ENCODE measurements at places on chromosomes 2 and 18.

- no peak for DNase-seq
Observed at GRCh38 chr2:74847070-74847858, 13.3 kb downstream of the HK2 start.

- no peak for DNase-seq
Observed at GRCh38 chr2:112644155-112644932, 1.4 kb upstream of the SLC20A1 start.

DNA sequence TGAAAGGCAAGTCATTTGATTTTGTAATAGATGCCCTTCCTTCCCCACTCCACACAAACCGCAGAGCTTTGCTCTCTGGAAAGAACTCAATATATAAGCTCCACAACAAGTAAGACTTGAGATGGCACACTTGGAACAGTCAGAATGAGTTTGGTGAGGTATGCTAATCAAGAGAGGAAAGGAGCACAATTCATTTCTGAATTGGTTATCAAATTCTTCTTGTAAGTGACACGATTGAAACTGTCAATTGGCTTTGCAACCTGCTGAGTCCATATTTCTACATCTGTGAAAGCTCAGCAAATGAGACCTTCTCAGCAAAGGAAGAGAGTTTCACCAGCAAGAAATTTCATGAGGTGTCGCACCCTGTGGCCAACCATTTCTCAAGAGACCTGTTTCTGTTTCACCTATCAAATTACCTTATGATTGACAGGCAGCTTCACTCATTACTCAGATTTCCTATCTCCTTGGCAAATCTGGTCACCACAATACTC is 19.1 kb downstream of the CTLA4 start:
- no peak for DNase-seq

- DNase-seq: no peak
Observed at GRCh38 chr2:240624011-240624949, 1.0 kb upstream of the GPR35 start.

- no peak for DNase-seq
Observed at GRCh38 chr18:29041976-29042375, 865.0 kb upstream of the CDH2 start.

DNA sequence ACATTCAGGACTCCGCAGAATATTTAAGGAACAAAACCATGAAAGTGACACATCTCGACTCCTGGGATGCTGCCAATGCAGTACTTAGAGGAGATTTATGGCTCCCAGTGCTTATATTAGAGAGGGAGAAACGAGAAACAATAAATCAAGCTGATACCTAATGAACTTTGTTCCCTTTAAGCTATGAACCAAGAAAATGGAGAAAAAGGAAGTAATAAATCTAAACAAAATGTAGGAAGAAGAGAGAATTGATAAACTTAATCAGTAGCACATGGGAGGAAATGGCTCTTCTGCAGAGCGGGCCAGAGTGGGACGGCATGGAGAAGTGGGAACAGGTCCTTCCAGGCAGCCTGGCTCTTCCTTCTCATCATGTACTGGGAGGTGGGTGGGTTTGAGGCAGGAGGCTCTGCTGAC is 42.7 kb downstream of the NPPC start:
- DNase-seq: no peak

- no peak for DNase-seq
Observed at GRCh38 chr2:219159771-219160185, 837 bp downstream of the NHEJ1 start.

GRCh38 chr2:125471963-125472362 is 1184.0 kb upstream of the GYPC start:
- DNase-seq: no peak

DNA sequence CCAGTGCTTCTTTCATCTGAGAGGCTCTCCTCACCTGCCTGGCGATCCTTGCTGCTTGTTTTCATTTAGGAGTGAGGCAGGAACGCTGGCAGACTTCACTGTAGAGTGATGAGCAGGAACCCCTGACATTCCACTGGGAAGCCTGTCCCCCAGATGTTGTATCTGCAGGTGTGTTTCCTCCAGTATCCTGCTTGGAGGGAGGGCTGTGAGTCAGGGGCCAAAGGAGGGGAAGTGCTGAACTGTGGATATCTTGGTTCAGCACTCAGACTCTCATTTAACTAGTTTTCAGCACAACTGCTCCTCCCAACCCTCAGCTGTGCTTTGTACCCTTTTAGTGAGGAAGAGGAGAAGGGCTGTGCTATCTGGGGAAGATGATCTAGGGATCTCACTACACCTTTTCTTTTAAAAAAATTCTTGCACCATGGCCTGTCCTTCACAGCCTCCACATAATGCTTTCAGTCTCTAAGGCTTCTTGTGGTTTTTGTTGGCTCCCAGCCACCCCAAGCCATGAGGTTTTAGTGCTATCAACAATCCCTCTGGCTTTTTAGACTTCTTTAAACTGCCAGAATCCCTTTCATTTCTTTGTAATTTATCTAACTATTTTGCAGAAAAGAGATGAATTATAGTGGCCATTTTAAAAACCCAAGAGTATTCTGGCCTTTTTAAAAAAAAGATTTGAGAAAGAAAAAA is 11.2 kb downstream of the ANKAR start:
- DNase-seq: no peak

DNA sequence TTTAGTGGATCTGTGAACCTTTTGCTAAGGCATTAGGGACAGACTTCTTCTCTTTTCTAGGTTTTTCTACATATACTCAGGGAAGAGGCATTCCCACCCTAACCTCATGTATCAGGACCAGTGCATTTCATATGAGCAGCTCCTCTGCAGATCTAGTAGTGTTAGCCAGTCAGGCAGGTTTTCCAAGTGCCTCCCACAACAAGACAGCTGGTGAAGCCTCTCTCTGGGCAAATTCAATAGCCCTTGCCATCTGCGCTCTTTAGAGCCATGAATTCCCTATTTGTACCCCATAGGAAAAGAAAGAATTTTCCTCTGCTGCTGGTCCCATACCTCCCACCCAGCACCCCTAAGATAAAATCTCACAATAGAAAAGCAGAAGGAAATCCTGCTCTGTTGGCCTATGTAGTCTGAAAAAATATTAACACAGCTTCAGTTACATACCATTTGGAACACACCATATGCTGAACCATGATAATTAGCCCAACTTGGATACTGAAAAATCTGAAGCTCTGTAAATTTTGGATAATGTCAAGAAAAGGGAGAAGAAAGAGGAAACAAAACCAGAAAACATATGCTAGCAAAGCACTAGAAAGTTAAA is 1354.6 kb upstream of the NRXN1 start:
- no peak for DNase-seq

GRCh38 chr2:52879561-52879960 is 888.0 kb upstream of the CHAC2 start:
- no peak for DNase-seq

DNA sequence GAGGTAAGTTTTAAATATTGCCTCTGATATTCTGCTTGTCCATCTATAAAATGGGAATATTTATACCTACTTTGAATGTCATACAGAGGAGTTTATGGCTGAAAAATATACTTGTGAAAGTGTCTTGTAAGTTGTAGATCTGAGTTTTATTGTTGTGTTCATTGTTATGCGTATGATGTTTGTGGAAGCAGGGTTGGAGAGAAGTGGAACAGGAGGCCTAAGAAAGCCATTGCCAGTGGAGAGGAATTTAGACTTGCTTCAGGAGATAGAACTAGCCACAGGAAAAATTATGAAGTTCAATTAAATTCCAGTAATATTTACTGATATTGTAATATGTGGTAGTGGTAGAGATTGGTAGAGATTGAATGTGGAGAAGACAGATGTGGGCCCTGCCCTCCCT is 491.9 kb upstream of the FANCL start:
- no peak for DNase-seq

- no peak for DNase-seq
Observed at GRCh38 chr2:178237488-178238153, 43.3 kb downstream of the OSBPL6 start.

DNA sequence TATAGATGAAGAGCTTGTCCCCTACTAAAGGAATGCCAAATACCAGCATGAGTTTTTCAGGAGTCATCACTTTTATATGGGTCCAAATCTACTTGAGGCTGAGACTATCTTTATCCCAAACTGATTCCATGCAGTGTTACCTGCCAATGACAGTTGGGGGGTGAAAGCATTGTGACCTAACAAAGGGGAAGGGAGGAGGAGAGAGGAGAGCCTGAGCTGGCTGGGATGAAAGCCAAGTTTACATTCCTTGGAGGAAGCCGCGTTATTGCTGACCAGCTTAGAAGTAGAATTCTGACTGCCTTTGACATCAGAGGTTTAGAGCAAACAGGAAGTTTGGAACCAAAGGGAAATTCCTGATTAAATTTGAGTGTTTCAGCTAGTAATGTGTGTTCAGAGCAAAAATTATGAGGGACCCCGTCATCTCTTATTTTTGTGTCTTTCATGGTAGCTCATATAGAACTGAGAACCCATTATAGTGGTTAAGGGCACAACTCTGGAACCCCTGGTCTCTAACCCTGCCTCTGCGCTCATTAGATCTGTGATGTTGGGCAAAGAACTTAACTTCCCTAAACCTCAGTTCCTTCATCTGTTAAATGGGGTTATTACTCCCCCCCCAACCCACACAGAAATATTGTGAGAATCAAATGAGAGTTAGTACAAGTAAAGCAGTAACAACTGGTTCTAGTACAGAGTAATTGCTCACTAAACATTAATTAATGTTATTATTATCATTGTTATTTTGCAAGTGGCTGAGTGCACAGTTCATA is 199.3 kb upstream of the EPAS1 start:
- no peak for DNase-seq

- peak; percentile 75 for DNase-seq
Observed at GRCh38 chr2:197575987-197576386, 60.1 kb downstream of the MOB4 start.

- DNase-seq: no peak
Observed at GRCh38 chr18:51151568-51152511, 45.6 kb downstream of the MEX3C start.

DNA sequence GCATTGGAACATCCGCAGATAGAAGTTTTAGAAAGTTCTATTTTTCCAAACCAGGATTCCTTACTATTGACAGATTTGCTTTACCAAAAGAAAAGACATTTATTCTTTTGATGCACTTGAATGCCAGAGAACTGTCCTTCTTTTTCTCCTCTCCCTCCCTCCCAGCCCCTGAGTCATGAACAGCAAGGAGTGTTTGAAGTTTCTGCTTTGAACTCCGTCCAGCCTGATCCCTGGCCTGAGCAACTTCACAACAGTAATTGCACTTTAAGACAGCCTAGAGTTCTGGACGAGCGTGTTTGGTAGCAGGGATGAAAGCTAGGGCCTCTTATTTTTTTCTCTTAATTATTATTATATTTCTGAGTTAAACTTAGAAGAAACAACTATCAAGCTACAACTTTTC is 33.6 kb downstream of the APCDD1 start:
- DNase-seq: no peak

- DNase-seq: no peak
Observed at GRCh38 chr2:224778474-224778877, 62.3 kb upstream of the CCDC195 start.

- no peak for DNase-seq
Observed at GRCh38 chr2:171882089-171882769, 11.8 kb downstream of the SLC25A12 start.

DNA sequence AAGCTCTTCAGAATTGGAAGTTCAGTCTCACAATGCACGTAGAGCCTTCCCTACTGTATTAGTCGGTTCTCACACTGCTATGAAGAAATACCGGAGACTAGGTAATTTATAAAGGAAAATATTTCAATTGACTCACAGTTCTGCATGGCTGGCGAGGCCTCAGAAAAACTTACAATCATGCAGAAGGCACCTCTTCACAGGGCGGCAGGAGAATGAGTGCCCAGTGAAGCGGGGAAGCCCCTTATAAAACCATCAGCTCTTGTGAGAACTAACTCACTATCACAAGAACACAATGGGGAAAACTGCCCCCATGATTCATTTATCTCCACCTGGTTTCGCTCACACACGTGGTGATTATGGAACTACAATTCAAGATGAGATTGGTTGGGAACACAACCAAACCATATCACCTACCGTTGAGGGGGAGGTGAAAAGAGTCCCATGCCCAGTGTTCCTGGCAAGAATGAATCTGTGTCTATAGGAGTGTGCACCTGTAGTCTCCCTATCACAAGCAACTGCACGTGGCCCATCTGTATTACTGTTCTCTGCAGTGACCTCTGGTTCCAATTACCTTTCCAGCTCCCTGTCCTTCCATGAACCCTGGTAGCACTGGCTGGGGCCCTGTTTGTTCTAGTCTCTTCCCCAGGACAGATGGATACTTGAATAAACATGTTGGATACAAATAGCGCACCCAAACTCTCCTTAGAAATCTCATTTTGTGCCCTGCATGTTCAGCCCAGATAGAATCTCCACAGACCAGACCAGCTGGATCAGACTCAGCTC is 44.4 kb upstream of the ATL2 start:
- no peak for DNase-seq

GRCh38 chr18:66874812-66875474 is 271.1 kb upstream of the CDH19 start:
- DNase-seq: no peak

- no peak for DNase-seq
Observed at GRCh38 chr2:74531666-74532065, 1.9 kb downstream of the HTRA2 start.

DNA sequence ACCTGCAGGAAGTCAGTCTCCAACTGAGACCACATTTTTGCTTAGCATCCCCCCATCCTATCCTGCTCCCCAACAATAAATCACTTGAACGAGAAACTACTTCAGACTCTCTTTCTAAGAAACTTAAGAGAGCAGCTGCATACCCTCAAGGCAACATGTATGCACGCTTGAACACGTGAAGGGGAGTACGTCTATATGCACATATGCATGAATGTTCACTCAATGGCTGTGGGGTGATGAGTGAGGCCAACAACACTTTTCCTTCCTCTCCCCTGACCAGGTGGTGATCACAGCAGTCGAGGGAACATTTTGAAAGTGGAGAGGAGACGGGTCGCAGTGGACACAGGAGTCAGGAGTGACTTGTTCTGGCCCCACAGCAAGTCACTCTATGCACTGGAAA is 79.8 kb upstream of the LPIN2 start:
- no peak for DNase-seq

- DNase-seq: no peak
Observed at GRCh38 chr2:26633993-26634595, 7.1 kb downstream of the CIB4 start.

DNA sequence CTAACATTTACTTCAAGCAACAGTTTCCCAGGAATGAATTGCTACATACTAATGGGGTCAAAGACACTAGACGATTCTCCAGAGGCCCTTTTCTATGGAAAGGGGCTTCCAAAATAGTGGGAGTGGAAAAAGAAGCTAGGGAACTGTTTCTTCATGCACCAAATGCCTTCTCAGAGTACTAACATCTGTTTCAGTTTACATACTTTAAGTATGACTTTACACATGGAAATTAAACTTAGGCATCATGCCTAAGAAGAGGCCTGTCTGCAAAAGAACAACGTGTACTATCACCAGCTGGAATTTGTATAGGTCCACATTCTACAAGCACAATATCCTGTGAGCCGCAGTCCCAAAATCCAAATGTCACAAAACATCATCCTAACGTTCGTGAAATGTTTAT is 29.4 kb upstream of the WDR75 start:
- DNase-seq: no peak
